NCI-H2029 (cell line): ENCODE measurements at places on chromosomes 5 and 9.
A peak's percentile ranks its signal among the peaks of the same experiment; 100 is the strongest.

DNA sequence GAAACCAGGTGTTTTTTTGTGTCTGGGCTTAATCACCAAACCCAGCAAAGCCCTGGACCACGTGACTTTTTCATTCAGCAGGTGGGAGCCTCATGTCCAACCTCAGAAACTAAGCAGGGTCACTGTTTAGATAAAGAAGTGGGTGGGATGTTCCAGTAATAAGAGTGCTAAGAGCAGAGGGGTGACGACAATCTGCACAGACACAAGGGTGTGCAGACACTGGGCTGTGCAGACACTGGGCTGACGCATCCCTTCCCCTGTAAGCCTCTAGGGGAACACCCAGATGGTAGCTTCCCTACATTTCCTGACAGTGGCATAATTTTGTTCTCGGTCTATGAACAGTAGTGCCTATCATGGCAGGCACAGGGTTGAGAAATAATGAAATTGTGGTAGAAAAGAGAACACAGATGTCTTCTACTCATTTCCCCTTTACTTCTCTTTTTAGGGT, 85.1 kb downstream of the SAXO1 start:
- no peak for DNase-seq

DNA sequence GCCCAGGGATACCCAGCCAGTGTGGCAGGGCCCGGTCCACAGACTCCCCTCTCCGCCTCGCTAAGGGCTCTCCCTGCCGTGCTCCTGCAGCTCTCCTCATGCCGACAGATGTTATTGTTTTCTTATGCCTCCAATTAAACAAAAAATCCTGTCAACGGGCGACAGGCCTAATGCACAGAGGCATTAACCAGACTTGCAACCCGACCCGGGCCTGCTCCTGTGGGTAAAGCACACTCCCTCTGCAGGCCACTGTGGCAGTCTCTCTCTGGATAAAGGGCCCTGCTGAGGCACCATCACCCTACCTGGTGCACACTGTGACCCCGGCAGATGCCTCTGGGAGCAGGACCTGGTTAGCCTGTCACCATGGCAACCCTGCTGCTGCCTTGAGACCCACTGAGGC, 27.5 kb upstream of the HAND1 start:
- DNase-seq: no peak

DNA sequence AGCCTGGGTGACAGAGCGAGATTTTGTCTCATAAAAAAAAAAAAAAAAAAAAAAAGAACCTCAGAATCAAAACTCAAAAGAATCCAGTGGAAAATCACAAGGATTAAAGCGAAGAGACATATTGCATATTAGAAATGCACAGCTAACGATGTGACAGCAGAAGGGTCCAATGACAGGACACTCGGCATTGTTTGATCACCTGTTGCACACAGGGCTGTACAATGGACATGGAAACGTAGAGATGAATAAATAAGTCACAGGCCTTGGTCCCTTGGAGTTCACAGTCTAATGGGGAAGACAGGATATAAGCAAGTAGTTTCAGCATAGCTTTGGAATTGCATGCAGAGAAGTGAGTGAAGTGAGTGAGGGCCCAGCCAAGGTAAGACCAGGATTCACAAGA, 25.9 kb upstream of the PIK3R1 start:
- peak; percentile 27 for DNase-seq

DNA sequence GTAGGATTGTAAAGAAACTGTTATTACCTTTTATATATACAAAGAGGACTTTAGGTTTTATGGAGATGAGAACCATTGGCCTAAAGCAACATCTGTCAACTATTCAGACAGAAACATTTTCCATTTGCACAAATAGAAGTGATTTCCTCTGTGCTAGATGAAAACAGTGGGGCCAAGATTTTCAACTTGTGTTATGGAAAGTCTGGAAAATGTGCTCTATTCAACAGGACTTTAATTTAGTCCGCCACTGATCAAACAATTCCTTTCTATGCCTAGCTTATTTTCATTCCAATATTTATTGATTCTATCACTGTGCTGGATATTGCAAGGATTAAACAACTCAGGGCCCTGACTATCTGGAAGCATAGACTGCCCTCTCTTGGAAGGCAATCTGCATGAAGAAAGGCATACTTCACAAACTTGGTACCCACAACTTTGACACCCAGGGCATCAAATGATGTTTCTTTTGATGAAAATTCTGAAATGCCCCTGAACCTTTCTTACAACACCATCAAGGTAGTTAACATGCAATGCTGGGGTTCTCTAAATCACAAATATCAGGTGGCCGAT, 126.6 kb upstream of the HMHB1 start:
- no peak for DNase-seq

GRCh38 chr9:75979362-75979761, 88.9 kb downstream of the PCSK5 start:
- DNase-seq: no peak

- no peak for DNase-seq
Measured at GRCh38 chr9:92719028-92719647, 45.5 kb downstream of the BICD2 start.

GRCh38 chr5:111231119-111231518, 6.9 kb downstream of the CAMK4 start:
- DNase-seq: no peak

GRCh38 chr5:150180241-150181026, 9.4 kb upstream of the SLC6A7 start:
- DNase-seq: no peak

GRCh38 chr5:126650463-126650862, 49.7 kb downstream of the PHAX start:
- no peak for DNase-seq

DNA sequence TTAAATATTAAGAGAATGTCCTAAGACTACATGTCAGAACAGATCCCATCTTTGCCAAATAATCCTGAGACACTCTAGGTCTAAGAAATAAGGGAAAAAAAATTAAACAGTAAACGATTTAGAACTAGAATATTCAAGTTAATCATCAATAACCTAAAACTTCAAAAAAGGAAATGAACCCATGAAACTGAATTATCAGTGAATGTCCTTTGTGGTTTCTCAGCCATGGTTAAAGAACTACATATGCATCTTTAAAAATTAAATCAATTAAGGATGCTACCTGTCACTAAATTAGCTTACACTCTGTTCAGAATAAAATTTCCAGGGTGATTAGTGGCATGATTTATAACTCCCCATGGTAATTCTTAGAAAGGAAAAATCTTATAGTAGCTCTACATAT, 850.0 kb upstream of the C9orf72 start:
- DNase-seq: no peak

DNA sequence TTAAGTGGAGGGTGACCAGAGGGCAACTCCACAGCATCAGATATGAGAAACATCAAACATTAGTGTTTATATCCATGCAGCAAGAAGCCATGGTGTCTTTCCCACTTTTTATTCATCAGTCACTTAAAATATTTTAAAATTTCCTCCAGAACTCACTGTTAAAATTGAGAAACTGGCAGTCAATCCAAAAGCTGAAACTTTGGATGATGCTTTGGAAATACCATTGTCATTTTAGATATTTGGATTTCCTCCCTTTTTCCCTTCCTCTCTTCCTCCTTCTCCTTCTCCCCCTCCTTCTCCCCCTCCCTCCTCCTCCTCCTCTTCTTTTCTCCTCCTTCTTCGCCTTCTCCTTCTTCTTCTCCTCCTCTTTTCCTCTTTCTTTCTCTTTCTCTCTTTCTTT, 33.1 kb upstream of the NTRK2 start:
- DNase-seq: no peak

- DNase-seq: no peak
Measured at GRCh38 chr9:81789721-81790120, 100.4 kb upstream of the TLE1 start.

- no peak for DNase-seq
Measured at GRCh38 chr5:171676286-171676944, 109.2 kb upstream of the SMIM23 start.
